Stimulated activated CD4-positive, alpha-beta T cell treated with anti-CD3 and anti-CD28 coated beads, Interleukin-1b, Interleukin-23, amount 100 ng/mL, for 48 hours (primary cell): ENCODE measurements at places on chromosomes 2 and 18.
A peak's percentile ranks its signal among the peaks of the same experiment; 100 is the strongest.

GRCh38 chr2:181456660-181457120, 496 bp upstream of the ITGA4 start:
- peak; percentile 68 for DNase-seq

DNA sequence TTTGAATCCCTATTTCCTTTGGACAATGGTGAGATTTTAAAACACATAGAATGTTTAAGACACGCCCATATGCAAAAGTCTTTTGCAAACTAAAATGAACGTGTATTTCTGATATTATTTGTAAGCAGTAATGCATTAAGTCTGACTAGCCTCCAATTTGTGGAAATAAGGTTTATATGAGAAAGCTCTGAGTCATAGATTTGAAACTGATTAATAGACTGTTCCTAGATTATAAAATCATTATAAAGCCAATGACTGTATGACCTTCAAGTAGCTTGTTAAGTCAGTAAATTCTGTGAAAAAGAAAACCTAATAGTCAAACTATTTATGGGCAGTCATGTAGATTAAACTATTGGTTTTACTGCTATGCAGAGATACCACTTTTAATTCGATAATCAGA, 12.8 kb upstream of the EFEMP1 start:
- DNase-seq = no peak

GRCh38 chr2:53530126-53530525, 237.5 kb upstream of the CHAC2 start:
- DNase-seq = no peak

GRCh38 chr2:138391946-138392345, 109.6 kb upstream of the SPOPL start:
- no peak for DNase-seq

- DNase-seq = no peak
Observed at GRCh38 chr2:3622967-3623366, 28.1 kb downstream of the COLEC11 start.

DNA sequence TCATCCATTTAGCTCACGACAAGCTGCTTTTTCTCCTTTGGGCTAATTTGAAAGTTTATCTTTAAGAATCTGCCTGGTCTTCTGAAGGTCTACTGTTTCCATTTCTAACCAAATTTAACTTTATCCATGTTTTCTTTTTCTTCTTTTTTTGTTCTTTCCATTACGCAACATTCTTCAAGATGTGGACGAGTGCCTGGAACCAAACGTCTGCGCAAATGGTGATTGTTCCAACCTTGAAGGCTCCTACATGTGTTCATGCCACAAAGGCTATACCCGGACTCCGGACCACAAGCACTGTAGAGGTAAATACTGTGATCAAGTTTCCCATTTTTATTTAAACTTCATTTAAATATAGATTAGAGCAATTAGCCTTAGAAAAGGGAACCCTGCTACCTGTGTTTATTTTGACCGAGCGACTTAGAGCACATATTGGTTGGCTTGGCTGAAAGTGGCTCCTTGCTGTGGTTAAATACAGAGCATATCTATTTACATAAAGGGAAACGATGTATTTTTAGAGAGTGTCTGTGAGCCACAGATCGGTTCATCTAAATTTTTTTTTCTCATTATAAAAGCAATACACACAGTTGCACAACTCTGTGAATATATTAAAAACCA, 183.4 kb upstream of the RASGRP3 start:
- DNase-seq = no peak

GRCh38 chr18:8416212-8417019, 192.8 kb upstream of the RAB12 start:
- DNase-seq = no peak

DNA sequence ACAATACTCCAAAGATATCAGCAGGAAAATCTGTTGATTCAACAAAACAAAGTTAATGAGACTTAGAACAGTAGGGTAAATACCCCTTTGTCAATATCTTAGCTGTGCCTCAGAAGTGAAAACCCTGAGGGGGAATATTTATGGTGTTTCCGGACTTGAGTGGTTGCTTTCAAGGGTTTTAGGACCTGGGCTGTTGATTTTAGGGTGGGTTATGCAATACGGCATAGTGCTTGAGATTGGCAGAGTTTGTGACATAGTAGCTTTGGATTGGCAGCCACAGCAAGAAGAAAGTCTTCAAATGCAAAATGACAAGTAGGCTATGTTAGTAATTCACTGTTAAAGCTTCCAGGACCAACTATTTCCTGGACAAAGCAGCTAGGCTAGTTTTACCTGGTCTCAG, 826.3 kb upstream of the CDH2 start:
- no peak for DNase-seq

- peak; percentile 62 for DNase-seq
Observed at GRCh38 chr2:240437861-240438809, 2.7 kb downstream of the GPC1 start.
